Occipital lobe (tissue), 3 donors: ENCODE measurements at places on chromosomes 4 and X.

DNA sequence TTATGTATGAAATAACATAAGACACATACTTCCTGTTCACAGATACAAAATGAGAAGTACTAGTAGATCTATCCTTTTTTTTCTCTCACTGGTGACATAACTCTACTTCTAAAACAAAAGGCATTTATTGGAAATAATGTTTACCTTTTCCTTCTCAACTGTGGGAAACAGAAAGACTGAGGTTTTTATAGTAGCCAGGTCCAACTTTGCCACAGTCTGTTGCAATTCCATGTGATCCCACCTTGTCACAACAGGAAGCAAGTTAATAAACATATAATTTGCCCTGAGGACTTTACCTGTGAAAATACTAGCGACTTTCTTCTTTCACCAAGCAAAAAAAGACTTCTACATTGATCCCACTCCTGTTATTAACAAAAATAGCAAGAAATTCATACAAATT lies 475.8 kb downstream of the PDGFC start:
- no peak for DNase-seq

- DNase-seq = no peak
These were observed 49.9 kb downstream of the ACOX3 start for GRCh38 chr4:8390577-8390976.

DNA sequence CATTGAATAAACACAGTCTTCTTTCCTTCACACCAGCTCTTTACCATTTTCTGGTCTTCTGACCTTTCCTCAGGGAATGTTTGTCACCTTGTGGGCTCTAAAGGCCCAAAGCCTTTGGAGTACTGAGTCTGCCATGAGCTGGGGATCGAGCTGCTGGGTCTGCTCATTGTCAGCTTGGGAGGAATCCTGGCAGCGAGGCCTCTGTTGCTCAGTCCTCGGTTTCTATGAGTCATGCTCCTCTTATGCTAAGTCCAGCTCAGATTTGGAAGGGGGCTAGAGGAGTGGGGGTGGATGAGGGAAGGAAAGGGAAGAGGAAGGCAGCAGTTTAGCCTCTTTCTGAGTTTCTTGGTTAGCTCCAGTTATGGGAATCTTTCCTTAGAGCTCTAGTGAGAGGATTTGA lies 31.1 kb downstream of the NHSL2 start:
- no peak for DNase-seq

DNA sequence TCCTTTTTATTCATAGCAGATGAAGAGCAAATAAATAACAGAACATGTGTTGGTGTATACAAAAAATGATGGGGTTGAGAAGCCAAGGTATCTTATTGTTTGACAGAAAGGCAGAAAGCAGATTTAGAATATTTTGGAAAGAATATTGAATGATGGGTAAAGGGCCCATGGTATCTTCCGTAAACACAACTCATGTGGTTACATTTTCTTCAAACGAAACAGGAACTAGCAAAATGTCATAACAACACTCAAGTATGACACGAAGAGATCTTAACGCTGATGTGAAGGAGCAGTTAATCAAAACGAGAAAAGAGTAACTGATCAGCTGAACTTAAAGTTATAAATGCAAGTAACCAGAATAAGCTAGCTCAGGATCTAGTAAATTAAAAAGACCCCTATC lies 195.7 kb upstream of the GK2 start:
- DNase-seq = no peak

- no peak for DNase-seq
These were observed 638.7 kb downstream of the PCDH18 start for GRCh38 chr4:136893573-136893972.

DNA sequence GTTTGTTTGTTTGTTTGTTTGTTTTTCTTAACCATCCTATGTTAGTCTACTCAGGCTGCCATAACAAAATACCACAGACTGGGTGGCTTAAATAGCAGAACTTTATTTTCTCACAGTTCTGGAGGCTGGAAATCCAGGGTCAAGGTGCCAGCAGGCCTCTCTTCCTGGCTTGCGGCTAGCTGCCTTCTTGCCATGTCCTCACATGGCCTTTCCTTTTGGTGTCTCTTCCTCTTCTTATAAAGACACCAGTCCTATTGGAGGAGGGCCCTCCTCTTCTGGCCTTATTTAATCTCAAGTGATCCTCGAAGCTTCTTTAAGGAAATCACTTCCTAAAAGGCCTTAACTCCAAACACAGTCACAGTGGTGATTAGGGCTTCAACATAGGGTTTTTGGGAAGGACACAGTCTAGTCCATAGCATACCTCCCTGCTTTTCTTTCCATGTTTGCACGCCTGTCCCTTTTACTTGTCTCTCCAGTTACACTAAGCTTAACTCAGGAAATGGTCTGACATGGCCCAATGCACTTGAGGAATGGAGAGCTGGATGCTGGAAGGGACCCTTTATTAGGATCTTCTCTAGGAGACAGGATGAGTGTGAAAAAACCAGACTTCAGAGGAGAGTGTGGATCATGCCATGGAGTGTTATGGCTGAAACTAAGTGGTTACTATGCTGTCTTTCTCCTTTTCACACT lies 36.0 kb upstream of the MGST2 start:
- DNase-seq = no peak

DNA sequence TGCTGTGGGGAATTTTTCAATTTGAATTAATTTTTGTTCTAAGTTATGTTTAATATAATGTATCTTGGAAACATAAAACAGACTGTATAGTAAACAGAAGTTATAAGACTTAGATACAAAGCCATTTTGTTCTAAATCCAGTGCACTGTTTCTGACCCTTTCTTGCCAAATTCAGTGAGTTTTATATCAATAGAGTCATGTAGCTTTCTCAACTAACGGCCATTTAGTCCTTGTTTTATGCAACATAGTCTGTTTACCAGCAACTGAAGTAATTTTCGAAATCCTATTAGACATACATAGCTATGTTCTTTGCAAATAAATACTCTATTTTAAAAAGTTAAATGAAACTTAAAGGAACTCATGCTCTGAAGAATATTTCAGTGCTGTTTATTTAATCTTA lies 242.8 kb downstream of the ADGRL3 start:
- no peak for DNase-seq

GRCh38 chrX:115563633-115564162 lies 2.7 kb downstream of the PLS3 start:
- DNase-seq = no peak

DNA sequence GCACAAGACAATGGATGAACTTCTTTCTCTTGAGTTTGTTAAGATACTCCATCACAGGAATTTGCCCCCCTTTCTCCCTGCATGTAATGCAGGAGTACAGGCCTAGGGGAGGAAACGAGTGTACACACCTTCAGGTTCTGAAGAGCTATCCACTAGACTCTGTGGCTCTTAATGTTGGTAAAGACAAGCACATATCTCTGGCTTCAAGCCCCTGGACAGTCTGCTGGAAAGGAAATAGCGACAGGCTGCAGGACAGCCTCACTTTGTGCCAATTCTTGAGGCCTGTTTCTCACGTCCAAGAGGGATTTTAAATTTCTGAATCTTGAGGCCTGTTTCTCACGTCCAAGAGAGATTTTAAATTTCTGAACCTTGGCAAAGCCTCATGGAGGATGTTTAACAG lies 87.1 kb downstream of the RLIM start:
- DNase-seq = no peak

DNA sequence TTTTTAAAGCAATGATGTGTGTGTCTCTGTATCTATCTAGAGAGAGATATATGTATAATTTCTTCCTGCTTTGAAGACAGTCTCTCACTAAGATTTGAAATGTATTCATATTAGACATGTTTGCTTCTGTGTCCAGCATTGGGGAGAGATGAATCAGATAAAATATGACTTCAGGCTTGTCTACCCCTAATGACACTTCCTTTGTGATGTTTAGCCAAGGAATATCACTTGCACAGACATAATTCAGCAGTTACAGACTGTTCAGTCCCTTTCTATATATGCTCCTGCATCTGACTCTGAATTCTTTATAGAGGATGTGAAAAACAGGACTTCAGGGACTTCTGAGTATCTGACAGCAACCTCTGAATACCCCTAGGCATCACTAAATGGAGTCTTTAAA lies 158.4 kb downstream of the DCLK2 start:
- no peak for DNase-seq

- no peak for DNase-seq
These were observed 92.6 kb downstream of the ANTXR2 start for GRCh38 chr4:79980448-79980847.

GRCh38 chrX:39261446-39262147 lies 460.3 kb downstream of the MID1IP1 start:
- no peak for DNase-seq

- DNase-seq = no peak
These were observed 106.2 kb downstream of the SMIM20 start for GRCh38 chr4:26020083-26020668.

DNA sequence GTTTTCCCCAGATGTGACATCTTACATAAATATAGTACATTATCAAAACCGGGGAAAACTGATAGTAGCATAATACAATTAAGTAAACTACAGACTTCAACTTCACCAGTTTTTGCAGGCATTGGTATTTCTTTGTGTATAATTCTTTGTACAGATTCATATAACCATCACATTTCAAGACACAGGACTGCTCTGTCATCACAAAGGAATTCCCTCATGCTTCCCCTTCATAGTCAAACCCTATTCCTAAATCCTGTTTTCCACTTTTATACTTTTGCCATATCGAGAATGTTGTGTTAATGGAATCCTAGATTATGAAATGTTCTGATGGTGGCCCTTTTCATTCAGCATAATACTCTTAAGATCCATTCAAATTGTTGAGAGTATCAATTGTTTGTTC lies 36.0 kb downstream of the STIM2 start:
- DNase-seq = no peak
